ENCODE measurements at places on chromosomes 1 and 21. TPM values are rescaled to one million over a fixed set of nuclear protein-coding genes. Genes with fewer than 3 reads are reported as not detected.

DNA sequence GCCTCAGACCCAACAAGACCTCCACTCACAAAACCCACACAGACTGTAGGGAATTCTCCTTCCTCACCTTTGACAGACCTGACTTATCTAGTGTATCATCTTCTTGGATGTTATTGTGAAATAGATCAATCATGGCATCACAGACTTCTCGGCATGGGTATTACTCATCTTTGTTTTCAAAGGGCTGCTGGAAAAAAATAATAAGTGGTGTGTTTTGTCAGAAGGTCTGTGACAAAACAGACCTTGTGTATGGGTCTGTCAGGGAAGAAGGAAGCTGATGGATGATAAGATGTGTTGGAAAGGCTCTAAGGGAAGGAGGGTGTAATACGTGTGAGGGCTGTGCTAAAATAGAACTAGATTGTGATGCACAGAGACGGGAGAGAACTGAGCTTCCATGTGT lies 13.9 kb upstream of the S100A7 start:
- DNase-seq = no peak

GRCh38 chr1:208272311-208272710 lies 28.1 kb upstream of the PLXNA2 start:
- no peak for DNase-seq

- no peak for DNase-seq
Observed at GRCh38 chr1:76955652-76956051, 88.4 kb downstream of the ST6GALNAC5 start.

DNA sequence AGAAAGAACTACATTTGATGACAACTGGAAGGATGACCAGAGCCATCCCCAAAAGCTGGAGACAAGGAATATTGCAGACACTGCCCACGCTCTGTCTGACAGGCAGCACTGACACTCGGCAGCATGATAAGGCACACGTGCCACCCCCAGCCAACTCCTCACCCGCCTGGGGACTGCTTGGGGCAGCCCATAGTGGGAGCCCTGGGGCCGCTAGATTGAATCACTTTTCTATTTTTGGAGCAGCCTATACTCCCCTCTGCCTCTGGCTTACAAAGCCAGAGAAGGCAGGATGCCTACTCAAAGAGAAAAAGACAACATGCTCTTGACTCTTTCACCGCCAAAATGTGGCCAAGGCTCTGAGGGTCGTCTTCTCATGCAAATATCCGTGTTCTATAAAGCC lies 1.3 kb downstream of the SMG5 start:
- peak; percentile 17 for DNase-seq

DNA sequence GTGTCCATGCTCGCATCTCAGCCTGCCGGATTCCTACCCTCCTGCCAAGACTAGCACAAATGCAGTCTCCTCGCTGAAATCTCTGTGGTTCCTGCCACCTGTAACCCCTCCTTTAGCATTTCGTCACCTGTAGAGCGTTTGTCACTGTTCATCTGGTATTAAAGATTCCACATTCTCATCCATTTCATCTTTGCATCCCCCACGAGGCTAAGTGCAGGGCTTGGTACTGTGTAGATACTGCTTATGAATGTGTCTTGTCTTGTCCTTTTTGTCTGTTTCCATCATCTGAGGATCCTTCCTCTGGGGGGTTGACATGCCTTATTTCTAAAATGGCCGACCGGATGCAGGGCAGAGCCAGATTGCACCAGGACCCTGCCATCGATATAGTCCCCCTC lies 53.7 kb upstream of the DNAJC6 start:
- no peak for DNase-seq

DNA sequence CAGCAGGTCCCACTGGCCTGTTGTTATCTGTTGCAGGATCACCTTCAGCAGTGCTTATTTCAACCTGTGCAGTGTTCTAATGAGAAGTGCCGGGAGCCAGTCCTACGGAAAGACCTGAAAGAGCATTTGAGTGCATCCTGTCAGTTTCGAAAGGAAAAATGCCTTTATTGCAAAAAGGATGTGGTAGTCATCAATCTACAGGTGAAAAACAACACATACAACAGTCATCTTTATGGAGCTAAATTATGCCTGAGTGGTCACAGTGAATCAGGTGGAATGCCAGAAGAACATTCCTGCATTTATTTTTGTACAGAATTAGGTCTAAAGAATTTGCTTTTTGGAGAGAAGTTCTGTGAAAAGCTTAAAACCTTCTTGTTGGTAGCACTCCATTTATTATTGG lies 33.2 kb downstream of the TRAF5 start:
- no peak for DNase-seq

DNA sequence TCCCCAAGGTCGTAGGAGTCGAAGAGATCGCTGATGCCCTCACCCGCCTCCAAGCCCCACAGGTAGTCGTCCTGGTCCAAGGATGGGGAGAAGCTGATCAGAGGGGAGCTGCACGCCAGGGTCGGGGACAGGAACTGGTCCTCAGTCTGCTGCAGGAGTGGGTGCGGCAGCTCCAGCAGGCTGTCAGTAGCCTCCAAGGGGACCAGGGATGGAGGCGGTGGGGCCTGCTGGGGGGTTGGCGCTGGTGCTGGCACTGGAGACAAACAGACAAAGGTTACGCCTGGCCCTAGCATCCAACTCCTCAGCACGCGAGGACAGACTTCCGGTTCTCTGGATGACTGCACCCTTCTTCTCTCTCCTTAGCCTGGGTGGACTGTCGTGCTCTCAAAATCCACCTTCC lies 21.1 kb downstream of the E2F2 start:
- no peak for DNase-seq

GRCh38 chr1:154411525-154411924 lies 6.4 kb downstream of the IL6R start:
- DNase-seq = no peak

DNA sequence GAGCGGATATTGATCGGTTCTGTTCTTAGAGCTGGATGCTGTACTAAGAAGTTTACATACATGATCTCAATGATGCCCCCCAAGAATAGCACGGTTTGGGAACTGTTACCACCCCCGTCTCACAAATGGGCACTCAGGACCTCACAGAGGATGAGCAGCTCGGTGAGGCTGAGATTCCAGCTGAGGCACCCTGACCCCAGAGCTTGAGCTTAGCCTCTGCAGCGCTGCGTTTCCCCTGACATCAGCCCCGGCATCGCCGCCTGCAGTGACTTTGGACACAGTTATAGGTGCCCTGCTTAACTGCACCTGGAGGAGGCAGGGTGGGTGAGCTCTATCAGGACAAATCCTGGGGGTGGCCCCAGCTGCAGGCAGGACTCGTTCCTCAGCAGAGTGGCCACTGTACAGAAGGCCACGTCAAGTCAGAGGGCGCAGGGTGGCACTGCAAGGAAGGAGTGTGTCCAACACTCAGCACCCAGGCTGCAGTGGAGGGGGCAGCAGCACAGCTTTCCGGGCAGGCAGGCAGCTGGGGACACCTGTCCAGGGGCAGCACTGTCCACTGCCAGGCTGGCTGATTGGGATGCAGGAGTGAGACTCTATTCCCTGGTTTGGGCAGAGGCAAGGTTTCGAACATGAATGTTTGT lies 65.8 kb upstream of the ABCG1 start:
- no peak for DNase-seq

DNA sequence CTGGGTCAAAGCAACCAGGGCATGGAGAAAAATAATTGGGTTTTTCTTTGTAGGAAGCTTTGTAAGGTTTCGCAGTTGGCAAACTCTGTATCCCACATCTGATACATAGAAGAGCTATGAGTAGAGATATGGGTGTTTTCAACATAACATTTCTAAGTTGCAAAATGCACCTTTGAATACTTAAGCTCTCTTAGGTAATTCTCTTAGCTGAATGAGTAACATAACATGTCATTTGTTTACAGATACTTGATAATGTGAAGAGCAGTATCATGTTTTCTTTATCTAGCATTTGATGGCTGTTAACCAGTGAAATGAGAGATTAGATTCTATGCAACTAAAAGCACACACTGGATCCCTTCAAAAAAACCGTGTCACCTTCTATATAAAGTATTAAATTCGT lies 21.6 kb downstream of the RAVER2 start:
- DNase-seq = no peak

DNA sequence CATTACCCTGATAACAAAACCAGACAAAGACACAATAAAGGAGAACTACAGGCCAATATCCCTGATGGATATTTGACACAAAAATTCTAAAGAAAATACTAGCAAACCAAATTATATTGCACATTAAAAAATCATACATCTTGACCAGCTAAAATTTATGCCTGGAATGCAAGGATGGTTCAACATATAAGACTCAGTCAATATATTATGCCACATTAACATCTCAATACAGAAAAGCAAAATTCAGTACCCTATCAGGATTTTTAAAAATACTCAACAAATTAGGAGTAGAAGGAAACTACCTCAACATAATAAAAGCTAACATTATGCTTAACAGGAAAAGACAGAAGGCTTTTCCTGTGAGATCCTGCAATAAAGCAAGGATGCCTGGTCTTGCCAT lies 177.1 kb downstream of the MAGI3 start:
- no peak for DNase-seq

DNA sequence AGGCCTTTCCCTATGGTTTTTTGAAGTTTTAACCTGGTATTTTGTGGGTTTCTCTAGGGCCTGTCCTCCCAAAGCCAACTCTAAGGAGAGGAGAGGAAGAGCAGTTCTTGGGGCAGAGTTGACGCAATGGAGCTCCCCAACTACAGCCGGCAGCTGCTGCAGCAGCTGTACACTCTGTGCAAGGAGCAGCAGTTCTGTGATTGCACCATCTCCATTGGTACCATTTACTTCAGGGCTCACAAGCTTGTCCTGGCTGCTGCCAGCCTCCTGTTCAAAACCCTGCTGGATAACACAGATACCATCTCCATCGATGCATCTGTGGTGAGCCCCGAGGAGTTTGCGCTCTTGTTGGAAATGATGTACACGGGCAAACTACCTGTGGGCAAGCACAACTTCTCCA lies 38.2 kb downstream of the ZBTB40 start:
- no peak for DNase-seq

GRCh38 chr1:104932030-104932915 lies 1182.6 kb downstream of the AMY1C start:
- no peak for DNase-seq

DNA sequence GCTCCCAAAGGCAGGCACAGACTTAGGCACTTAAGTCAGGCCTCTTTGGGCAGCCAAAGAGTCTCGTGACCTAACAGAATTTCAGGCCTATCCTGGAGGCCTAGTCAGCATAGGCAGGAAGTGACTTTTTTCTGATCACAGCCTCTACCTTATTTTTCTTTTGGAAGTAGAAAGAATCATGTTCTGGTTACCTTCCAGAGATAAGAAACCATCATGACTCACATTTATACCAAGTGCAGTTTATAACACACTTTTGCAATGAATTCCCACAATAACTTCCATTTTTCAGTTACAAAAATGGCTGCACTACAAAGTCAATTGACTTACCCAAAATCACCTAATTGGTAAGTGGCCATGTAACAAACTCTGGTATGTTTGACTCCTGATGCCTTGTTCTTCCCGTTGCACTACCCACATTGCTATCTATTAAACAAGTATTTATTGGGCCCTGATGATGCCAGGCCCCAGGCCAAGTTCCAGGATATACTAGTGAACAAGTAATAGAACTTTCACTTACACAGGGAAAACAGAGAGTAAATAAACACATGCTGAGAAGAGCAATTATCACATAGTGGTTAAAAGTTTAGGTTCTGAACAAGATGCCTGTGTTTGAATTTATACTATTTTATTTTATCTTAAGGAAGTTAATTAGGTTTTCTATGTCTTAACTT lies 74.3 kb downstream of the SH3GLB1 start:
- no peak for DNase-seq

- no peak for DNase-seq
Observed at GRCh38 chr21:34916446-34916845, 132.7 kb downstream of the RUNX1 start.

ZNF670 gene
- total RNA-seq = 16.4 TPM

TEX38 gene
- total RNA-seq = not detected

FAM163A gene
- total RNA-seq = 0.11 TPM
